ENCODE measurements at places on chromosomes 13 and 19. TPM values are rescaled to one million over a fixed set of nuclear protein-coding genes. Genes with fewer than 3 reads are reported as not detected.

Gene ZNF223
- 6.3 TPM for polyA plus RNA-seq

Gene ZNF799
- polyA plus RNA-seq: 5.1 TPM

Gene MTMR6
- polyA plus RNA-seq: 7.3 TPM

Gene SIGLEC12
- not detected for polyA plus RNA-seq

Gene ZBTB7A
- 16.8 TPM for polyA plus RNA-seq

Gene TICAM1
- polyA plus RNA-seq: 2.5 TPM

Gene RNF126
- polyA plus RNA-seq: 29.4 TPM

Gene RGS9BP
- polyA plus RNA-seq: 0.06 TPM

Measured in ovary (tissue), 10 donors.